Erythroblast (primary cell): ENCODE measurements at places on chromosomes 3 and 15.
A peak's percentile ranks its signal among the peaks of the same experiment; 100 is the strongest.

GRCh38 chr15:74427607-74428441 is 5.9 kb downstream of the SEMA7A start:
- DNase-seq: no peak

GRCh38 chr3:72615776-72616175 is 232.5 kb downstream of the SHQ1 start:
- DNase-seq: no peak

DNA sequence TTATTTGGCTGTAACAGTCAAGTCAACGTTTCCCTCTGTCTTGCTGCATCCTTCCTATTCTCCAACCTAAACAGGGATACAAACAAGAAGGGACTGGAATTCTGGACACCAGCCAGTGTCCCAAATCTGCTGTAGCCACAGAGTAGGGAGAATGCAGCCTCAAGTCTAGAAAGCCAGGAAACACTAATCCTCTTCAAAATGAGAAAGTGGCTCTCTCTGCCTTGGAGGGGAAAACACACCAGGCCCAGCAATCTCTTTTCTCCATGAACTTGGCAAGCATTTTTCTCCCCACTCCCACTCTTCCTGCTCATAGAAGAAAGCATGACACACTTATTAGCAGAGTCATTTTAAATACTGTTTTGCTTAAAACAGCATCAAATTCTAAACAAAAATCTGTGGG is 781.7 kb downstream of the SQOR start:
- DNase-seq: no peak

- no peak for DNase-seq
These were observed 26.4 kb downstream of the ACAA1 start for GRCh38 chr3:38110314-38111050.

DNA sequence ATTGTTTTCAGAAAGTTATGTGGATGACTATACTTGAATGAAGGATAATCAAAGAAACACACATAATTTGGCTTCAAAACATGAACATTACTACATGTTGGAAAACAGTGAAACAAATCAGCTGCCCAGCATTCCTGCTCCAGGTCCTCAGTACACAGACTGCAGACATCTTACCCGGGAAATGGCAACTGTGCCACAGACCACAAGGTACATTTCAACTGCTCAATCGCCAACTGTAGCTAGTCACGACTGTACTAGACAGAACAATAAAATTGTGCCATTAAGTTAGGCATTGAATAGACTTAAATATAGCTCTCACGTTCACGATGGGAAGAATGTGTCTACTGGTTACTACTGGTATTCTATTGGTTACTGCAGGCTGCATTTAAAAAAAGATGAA is 5.0 kb downstream of the NAA50 start:
- DNase-seq: no peak

- no peak for DNase-seq
These were observed 43.6 kb downstream of the FSIP1 start for GRCh38 chr15:39738998-39739397.

DNA sequence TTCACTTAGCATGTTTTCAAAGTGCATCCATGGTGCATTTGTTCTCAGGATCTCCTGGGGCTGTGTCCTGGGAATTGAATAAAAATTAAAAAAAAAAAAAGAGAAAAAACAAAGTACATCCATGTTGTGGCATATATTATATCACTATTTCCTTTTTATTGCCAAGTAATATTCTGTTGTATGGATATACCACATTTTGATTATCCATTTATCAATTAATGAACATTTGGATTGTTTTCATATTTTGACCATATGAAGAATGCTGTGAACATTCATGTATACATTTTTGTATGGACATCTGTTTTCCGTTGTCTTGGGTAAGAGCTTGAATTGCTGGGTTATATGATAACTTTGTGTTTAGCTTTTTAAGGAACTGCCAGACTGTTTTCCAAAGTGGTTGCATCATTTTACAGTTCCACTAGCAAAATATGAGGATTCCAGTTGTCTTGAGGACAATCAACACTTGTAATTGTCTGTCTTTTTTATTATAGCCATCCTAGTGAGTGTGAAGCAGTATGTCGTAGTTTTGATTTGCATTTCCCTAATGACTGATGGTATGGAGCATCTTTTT is 44.5 kb downstream of the CTDSPL2 start:
- DNase-seq: no peak

GRCh38 chr15:65638681-65639089 is 16.9 kb downstream of the SLC24A1 start:
- peak; percentile 75 for DNase-seq

GRCh38 chr15:49439678-49440395 is 16.8 kb downstream of the FGF7 start:
- no peak for DNase-seq

DNA sequence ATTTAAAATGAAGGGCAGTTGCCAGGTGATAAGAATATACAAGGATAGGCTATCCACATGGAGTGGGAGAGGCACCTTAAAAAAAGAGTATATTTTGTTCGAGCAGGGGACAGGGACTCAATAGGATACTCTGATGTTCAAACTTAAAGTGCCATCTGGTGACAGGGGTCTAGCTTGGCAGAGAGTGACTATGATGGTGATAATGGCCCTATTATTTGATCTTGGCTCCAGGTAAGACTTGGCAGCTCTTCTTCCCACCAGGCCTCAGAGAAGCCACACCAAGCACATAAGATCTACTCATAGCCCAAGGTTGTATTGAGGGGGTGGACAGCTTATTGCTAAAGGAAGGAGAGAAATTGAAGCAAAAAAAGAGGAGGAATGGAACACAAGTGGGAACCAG is 109.0 kb upstream of the MANF start:
- DNase-seq: no peak

GRCh38 chr3:112813723-112814171 is 32.9 kb downstream of the CD200R1L start:
- no peak for DNase-seq

GRCh38 chr15:43293432-43293831 is 26.7 kb upstream of the TGM5 start:
- DNase-seq: peak; percentile 31

- DNase-seq: peak; percentile 18
These were observed 31.3 kb downstream of the SHQ1 start for GRCh38 chr3:72816862-72817355.

DNA sequence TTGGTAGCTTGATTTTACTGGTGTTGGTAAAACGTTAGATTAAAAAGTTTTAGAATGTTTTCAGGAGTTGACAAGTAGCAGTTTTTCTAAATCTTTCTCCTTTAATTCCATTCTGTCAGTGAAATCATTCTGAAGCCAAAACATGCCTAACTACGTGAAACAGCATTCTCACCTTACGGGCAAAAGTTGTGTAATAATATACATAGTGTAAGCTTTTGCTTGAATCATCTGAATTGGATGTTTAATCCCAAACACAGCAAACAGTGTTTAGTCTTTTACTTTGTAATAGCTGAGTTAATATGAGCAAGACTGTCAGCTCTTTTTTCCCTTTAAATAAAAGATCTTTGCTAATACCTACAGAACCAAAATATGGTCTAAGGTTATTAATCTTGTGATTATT is 100.6 kb downstream of the CYP19A1 start:
- no peak for DNase-seq

DNA sequence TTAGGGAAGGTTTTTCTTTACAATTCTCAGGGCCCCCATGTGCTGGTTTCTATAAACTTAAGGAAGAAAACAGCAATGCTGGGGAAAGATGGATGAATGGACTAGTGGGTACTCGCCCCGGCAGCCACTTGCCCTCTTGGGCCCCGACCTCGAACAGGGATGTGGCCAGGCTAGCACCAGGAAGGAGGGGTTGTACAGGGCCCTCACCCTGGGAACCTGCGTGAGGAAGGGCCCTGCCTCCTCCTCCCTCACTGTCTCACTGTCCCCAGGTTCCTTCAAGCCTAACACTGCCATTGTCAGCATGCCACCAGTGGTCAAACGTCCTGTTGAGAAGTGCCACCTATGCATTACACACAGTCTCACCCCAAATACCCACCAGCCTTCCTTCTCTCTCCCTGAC is 9.1 kb downstream of the ADAMTS17 start:
- DNase-seq: no peak

DNA sequence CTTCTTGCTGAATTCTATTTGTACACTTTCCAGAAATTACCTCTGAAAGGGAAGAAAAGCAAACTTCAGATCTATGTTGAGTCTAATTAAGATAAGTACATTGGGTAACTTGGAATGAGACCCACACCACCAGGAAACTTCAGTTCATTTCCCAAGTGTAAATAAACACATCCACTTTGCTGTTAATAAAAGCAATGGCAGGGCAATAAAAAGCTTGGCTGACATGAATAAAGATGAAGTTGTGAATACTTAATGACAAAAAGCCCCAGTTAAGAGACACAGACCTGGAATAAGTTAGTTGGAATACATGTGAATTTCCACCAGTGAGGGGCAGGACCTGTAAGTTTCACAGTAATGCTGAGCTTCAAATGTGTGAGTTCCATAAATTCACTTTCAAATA is 83.3 kb downstream of the MEX3B start:
- DNase-seq: no peak

DNA sequence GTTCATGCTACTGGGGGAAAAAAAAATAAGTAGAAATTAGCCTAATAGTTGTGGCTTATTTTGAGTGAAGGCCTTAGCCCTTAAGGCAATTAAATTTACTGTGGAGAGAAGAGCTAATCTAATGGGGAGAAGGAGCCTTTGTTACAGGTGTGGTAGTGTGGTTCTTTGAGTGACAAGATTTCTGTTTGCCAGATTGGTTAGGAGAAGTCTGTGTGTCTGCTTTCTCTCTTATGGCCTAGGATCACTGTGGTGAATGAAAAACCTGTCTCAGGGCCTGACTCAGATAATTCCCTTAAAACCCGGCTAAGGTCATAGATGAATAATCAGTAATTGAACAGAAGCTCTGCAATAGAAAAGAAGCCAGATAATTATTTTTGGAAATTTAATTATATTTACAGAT is 27.0 kb downstream of the OPA1 start:
- no peak for DNase-seq

- no peak for DNase-seq
These were observed 69.6 kb upstream of the ATP10A start for GRCh38 chr15:25932696-25933095.

DNA sequence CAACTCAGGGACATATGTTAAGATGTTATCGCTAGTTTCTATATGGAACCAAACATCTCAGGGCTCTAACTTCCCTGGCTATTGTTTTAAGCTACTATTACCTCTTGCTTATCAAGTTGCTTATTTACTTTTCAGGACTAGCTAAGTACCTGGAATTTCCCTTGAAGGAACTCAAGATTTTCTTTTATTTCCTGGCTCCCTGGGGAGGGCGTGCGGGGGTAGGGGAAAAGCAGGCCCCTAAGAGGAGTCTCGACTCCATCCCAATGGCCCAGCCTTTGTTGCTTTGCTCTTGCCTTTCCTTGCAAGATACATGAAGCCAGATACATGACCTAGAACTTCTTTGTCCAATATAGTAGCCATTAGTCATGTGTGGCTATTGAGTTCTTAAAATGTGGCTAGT is 76.9 kb upstream of the STXBP5L start:
- no peak for DNase-seq

DNA sequence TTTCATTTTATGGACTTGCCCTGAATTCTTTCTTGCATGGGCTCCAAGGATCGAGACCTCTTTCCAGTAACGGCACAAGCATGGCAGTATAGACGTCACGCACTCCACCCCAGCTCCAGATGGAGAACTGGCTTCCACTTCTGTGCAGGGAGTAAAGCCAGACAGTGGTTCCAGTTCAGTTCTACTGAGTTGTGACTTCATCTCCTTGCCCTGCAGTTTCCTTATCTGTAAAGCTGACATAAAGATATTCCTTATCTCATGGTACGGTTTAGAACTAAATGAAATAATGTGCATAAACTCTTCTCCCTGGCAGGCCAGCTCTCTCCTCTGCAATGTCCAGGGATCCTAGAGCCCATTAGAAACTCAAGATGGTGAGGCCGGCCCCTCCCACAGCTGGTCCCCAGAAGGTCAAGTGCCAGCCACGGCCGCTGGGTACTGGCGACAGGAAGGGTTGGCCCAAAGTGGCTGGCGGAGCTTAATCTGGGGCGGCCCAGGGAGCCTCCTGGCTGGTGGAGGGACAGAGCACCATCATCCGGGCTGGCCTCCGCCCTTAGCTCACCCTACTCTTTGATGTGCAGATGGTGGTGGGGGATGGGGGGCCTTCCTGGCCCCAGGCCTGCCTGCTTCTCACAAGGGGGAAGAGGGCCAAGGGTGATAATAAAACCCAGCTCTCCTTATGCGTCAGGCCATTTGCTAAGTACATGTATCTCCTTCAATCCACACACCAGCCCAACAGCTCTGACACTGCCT is 7.2 kb downstream of the MESP2 start:
- DNase-seq: peak; percentile 63

- DNase-seq: no peak
These were observed 380.2 kb downstream of the ULK4 start for GRCh38 chr3:41581700-41582099.

- DNase-seq: no peak
These were observed 9.9 kb downstream of the C3orf22 start for GRCh38 chr3:126548556-126549466.

GRCh38 chr15:66767240-66767659 is 65.2 kb downstream of the SMAD6 start:
- DNase-seq: no peak

DNA sequence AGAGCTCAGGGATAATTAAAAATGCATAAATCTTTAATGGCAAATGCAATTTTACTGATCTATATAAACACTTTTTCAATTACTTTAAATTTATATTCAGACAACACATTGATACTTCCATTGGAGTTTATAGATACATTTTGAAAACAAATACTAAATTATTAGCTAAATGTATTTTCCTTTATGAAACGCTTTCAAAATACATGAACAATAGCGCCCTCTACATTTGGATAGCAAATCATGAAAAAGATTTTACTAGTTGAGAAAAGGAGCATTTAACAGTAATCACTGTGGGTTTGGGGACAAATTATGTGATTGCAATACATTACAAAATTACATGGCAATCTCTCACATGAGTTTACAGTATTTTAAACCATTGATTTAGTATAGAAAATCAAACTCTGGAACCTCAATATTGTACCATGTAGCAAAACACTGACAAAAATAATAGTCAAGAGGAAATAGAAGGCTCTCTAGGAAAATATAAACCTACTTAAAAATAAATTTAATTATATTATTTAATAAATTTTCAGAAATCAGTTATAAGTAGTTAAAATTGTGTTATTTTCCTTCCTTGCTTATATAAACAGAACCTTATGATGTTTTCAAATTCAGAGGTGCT is 207.9 kb downstream of the ZIC1 start:
- DNase-seq: peak; percentile 7

- DNase-seq: no peak
These were observed 439.0 kb upstream of the ADAMTS9 start for GRCh38 chr3:65126527-65127410.

- DNase-seq: no peak
These were observed 64.4 kb upstream of the ACAN start for GRCh38 chr15:88738796-88739195.

- DNase-seq: no peak
These were observed 562.6 kb downstream of the ZNF385D start for GRCh38 chr3:21188459-21188858.
